ENCODE measurements at places on chromosomes 16 and 17.

DNA sequence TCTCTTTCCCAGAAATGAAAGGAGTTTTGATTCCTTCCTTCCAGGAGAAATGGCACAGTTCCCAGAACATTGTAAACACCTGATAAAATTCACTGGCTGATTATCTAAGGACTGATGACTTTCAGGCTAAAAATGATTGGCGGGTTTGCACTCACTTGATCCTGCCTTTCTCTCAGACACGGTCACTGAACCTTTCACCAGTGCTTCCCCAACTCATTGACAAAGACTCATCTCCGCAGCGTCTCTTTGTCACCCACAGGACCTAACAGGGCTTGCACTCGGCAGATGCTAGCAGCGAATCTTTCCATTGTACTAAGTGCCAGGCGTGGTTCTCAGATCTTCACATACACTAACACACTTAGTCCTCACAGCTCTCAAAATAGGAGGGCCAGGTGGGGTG, 7.3 kb upstream of the DHRS7C start:
- DNase-seq, result no peak

DNA sequence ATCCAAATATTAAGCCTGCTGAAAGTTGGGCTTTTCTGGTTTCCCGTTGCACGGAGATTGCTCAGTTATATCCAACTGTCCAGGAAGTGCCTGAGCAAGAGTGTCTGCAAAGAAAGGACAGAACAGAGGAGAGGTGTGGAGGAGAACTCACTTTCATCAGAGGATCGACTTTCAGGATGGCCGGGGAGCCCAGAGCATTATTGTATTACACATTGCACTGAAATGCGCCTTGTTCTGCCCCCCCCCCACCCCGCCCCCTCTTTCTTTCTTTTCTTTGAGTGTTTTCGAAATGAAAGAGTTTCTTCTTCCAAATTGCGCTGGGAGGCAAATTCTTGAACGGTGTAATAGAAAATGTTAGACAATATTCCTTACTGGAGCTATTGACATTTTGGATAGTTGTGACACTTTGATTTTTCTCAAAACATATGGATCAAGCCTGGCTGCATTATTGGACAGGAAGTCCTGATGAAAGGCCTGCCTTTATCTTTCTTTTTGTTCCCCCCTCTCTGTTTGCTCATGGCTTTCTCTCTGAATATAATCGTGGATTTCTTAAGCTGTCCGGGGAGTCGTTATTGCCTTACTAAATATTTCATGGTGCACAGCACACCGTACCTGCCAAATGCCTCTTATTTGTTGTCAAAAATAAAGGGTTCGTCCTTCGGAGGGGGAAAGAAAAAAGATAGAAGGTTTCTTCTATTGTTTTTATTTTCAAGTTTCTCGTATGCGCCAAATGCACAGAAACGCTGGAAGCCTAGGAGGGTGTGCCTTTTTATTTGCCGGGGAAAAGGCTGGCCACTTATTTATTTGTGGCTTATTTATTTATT, 110.8 kb downstream of the IRX3 start:
- no peak for DNase-seq

GRCh38 chr16:6095414-6095813, 997.8 kb upstream of the EEF2KMT start:
- DNase-seq, result no peak

DNA sequence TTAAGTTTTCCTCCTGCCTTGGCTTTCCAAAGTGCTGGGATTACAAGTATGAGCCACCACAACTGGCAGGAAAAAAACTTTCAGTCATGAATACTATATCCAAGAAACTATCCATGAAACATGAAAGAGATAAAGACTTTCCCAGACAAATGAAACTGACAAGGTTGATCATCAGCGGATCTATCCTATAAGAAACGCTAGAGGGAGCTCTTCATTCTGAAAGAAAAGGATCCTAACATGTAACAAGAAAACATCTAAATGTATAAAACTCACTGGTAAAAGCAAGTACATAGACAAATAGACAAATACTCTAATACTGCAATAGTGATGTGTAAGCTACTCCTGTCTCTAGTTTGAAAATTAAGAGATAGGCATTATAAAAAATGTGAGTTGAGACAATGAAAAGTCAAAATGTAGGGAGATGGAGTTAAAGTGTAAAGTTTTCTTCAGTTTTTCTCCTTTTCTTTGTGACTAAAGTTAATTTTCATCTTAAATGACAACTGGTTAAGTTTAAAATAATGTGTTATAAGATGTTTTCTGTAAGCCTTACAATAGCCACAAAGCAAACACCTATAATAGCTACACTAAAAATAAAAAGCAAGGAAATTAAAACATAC, 79.6 kb upstream of the TEKT1 start:
- DNase-seq, result no peak

DNA sequence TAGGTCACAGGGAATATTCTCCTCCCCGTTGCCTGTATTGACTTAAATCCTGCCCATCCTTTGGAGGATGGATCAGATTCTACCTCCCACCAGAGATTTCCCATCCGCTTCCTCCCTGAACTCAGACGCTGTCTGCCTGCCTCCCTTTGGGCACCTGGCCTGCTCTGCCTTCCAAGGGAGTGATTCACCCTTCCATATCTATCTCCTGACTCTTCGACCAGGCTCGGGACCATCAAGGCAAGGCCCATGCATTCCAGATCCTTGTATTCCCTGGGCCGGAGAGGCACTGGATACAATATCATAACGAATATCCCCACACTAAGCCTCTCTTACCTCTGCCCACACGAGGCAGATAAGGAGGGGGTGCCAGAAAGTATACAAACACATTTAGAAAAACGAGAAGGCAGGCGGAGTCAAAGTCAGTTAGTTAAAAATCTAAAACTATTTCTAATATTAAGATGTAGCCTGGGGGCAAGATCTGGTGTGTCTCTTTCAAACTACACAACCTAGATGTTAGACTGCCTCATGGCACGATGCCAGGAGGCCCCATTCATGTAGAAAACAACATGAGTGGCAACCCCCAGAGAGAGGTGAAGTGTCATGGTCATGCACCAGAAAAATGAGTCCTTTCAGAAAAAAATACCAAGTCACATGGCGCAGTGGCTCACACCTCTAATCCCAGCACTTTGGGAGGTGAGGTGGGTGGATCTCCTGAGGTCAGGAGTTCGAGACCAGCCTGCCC, 9.2 kb downstream of the PMP22 start:
- no peak for DNase-seq

DNA sequence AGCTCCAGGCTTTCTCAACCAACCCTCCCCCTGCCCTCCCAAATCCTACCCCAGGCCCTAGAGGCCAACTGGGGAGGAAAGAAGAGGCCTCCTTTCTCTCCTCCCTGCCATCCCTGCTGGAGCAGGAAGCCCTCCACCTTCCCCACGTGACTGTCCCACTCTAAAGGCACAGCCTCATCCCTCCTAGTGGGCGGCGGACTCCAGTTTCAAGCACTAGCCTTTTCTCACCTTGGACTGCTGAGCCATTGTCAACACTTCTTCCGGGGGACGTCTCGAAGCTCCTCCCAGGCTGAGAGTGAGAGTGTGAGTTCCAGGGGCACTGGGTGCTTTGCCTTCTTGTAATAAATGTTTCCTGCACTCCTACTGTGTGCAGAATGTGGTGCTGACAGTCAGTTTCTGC, 21.4 kb upstream of the IRX6 start:
- DNase-seq, result no peak

GRCh38 chr17:49494986-49495841, at the start of gene NGFR:
Gene NGFR, plus strand, starts transcription at chr17:49495293. Its CDS starts 125 bp downstream, at chr17:49495418.
- DNase-seq, result peak; percentile 19

DNA sequence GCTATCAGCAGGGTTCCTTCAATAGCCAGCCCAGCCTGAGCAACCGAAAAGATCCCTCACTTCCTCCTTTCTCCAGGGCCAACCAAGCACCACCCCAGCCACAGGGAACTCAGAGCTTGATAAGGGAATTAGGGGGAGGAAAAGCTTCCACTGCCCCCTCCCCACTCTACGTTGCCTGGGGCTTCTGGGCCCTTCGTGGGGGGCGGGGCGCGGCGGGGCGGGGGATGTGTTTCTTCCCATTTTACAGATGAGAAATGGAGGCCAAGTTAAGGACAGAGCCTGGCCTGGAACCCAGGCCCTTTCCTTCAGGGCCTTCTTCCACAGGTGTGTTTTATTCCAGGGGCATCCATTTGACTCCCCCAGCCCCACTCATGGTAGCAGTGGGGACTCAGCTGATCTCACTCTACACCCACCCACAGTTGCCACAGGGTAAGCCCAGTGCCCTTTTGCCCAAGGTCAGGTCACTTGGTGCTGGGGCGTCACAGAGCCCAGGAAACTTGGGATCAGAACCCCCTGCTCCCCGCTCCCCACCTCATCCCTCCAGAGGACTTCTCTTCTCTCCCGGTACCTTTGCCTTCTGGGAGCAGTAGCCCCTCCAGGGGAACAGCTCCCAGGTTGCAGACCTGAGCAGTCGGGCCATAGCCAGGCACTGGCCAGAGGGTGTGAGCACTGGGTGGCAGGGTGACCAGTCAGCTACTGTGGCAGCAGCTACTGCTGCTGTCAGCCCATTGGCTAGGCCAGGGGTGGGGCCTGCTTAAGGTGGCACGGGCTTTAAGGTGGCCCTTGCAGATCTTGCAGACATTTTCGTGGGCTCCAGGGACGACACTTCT, at the start of gene LDHD:
Gene LDHD, minus strand, starts transcription at position 700 of the 830 bp plus-strand sequence. Its CDS starts 60 bp downstream, at position 640.
- no peak for DNase-seq

- no peak for DNase-seq
Measured at GRCh38 chr17:41071606-41072360, 6.1 kb upstream of the KRTAP2-4 start.
